ENCODE measurements at places on chromosomes 11 and 22. TPM values are rescaled to one million over a fixed set of nuclear protein-coding genes. Genes with fewer than 3 reads are reported as not detected.

CELSR1 gene
- 4.4 TPM for polyA plus RNA-seq

ANO3 gene
- polyA plus RNA-seq = 4.0 TPM

GRCh38 chr22:45450921-45451651, 37.6 kb downstream of the RIBC2 start:
- DNase-seq = no peak

DNA sequence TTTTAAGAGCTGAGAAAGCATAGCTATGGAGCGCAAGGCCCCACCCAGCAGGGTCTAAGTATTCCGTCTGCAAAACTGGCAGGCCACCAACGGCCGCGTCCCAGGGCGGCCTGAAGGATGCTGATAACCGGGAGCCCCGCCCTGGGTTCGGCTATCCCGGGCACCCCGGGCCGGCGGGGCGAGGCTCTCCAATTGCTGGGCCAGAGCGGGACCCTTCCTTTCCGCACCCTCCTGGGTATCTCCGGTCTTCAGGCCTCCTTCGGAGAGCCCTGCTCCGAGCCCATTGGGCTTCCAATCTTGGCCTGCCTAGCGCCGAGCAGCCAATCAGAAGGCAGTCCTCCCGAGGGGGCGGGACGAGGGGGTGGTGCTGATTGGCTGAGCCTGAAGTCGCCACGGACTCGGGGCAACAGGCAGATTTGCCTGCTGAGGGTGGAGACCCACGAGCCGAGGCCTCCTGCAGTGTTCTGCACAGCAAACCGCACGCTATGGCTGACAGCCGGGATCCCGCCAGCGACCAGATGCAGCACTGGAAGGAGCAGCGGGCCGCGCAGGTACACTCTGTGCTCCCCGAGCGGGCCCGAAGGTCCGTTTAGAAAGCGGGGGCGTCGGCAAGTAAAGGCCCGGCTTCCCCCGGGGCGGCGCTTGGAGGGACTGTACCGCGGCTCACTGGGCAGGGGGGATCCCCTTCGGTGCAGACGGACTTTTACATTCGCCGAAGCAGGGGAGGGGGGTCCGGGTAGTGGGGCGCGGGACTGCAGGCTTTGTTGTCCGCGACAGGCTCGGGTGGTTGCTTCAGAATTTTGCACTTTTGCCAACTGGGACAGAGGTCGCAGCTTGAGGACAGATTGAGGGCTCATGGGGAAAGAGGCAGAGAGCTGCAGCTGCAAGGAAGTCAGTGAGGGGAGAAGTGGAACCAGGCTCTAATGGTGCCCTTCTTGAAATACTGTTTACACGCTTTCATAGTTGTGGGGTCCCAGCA, at the start of gene CAT:
Gene CAT (plus strand): TSS at position 406 of the 979 bp plus-strand sequence. CDS start 80 bp downstream, at position 486.
- peak; percentile 94 for DNase-seq

- no peak for DNase-seq
These were observed 32.9 kb downstream of the ARVCF start for GRCh38 chr22:19983741-19984140.
